Fibroblast of skin of right quadriceps (primary cell): ENCODE measurements at places on chromosomes 7 and 10.

DNA sequence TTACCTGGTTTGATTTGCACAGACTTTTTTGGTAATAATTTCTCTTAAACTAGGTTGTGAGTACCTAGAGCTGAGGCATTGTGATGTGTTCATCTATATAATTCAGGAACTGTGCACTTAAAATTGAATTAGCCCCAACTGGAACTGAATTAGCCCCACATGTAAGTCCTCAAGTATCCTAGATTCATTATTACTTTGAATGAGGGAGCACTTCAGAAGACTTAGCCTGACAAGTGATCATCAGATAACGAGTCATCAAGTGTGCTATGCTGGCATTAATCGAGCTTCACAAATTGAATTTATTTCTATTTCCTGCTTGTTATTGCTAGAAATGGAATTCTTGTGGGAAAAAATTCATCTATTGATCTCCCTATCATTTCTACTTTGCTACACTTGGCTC, 323.4 kb upstream of the SEMA3D start:
- DNase-seq, result no peak

DNA sequence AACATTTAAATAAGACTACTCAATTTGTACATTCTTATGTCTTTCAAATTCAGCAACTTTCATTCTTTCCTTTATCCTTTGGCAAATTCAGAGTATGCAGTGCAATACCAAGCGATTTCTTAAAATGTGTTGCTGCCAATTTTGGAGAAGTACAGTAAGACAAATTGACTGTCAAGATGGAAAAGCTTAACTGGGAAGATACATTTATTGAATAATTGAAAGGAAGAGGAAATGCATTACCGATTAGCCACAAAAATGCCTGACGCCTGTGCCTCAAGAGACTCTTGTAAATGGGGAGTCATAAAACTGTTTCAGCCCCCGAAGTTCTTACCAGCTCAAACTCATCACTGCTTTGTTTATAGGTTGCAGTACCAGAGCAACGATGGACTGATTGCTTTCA, 373.3 kb upstream of the GALNT17 start:
- DNase-seq, result peak; percentile 36

DNA sequence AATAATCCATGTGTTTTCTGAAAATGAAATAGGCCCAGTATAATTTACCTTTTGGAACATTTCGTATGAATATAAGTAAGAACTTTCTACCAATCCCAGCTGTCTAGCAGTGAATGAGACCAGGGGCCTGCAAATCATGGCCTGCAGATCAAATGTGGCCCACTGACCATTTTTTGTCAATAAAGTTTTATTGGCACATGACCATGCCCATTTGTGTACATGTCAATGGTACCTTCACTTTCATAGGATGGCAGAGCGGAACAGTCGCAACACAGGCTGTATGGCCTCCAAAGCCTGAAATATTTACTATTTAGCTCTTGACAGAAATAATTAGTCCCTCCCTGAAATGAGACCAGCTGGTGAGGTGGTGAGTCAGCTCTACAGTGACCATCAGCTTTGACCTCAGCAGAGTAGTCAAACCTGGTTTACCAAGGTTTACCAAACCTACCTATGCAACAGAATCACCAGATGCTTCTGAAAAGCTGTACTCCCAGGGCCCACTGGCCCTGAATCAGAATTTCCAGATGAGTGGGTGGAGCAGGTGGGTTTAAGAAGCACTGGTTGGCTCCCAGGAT, 13.8 kb upstream of the C10orf90 start:
- no peak for DNase-seq

DNA sequence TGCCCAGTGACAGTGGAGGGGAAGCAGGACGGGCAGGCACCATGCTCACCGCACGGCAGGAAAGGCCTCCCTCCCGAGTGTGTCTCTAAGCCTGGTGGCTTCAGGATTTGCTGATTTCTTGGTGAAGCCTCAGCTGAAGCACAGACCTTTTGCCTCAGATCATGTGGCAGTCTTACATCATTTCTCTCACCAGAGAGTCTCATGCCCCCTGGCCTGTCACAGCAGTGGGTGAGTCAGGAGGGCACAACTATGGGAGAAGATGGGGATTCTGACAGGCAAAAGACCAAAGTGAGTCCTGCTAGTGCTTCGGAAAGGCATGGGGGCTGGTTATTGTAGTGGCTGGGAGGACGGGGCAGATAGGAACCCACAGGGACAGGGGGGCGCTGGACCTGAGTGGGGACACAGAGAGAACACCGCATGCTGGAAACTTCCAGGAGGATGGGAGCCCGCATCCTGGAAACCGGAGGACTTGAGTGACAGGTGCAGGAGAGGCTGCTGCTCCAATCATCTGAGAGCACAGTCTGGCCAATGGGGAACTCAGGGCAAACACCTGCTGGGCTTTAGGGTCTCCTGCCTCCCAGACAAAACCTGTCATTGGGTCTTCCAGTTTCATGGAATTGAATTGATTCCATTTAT, 166.8 kb downstream of the ADARB2 start:
- no peak for DNase-seq

DNA sequence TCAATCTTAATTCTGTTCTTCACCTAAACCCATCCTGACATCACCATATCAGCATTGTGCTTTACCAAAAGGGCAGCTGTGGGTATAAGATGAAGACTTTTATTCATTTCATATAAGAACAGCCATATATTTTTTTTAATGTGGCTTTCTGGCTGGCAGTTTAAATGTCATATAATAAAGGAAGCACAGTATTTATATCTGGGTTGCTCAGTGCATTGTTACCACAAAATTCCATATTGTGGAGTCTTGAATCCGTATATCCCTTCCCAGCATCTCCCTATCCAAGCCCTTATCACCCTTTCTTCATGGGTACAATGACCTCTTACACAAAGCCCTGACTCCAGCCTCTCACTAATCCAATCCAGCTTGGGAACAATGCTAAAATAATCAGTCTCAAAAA, 125.8 kb downstream of the RAPGEF5 start:
- DNase-seq, result no peak

GRCh38 chr7:27302590-27302989, 60.0 kb downstream of the EVX1 start:
- DNase-seq, result no peak

DNA sequence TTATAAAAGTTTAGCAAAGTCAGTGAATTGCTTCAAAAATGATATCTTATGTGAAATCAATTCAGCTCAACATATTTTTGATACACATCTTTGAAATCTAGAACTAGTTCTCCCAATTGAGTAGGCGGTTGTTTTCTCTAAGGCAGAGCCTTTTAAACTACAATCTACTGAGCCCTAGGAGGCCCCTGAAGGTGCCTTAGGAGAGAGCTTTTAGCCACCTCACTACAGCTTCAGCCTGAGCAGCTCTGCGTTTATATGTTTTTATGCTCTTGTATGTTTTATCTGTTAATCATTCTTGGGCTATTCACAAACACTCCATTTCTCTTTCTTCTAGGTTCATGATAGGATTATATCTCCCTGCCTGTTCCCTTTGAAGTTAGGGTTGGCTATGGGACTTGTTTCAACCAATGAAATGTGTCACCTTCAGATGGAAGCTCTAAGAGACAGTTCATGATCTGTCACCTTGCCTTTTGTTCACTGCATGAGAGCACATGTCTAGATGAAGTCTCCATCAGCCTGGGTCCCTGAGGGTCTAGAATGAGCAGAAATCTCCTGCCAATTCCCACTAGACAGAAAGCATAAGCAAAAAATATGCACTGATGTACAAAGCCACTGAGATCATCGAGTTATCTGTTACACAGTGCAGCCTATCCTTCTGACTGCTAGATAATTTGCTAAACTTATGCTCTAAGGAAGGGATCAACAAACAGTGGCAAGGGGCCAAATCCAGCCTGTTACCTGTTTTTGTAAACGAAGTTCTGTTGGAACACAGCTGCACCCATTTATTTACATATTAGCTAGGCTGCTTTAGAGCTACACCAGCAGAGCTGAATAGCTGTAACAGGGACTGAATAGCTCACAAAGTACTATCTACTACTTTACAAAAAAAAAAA, 128.5 kb upstream of the CDK1 start:
- no peak for DNase-seq

GRCh38 chr7:46752881-46753366, 829.0 kb downstream of the TNS3 start:
- DNase-seq, result peak; percentile 97

DNA sequence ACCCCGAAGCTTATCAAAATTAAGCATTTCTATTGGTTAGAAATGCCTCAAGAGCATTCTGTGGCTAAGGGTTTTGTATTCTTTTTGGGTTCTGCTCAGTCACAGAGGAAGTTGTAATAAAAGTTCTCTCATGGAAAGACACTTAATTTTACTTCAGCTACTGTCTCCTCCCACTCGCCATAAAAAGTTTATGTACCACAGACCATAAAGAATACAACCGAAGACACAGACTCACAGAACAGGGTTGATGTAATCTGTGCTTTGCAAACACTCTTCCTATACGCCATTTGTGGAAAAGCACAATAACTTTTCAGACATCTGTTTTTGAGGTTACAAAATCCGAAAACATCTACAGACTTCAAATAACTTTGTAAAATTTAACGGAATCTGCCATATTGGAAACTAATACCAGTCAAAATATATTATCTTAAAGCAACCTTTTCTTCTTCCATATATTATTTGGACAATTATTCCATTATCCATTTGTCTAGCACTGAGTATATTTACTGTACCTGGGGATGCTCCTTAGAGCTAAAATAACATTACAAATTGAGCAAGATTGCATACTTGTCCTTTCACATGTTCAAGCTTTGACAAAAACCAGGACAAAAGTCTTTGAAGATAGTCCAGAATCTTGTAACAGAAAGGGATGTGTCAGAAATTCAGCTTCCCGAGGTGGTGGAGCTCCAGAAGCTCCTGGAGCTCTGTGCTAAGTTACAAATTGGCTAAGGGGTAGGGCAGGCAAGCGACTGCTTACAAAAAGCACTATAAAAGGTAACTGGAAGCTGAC, 219.0 kb upstream of the MEOX2 start:
- peak; percentile 31 for DNase-seq

- DNase-seq, result no peak
Observed at GRCh38 chr7:158074896-158075632, 512.6 kb downstream of the PTPRN2 start.

- DNase-seq, result peak; percentile 82
Observed at GRCh38 chr7:36291387-36292316, 98.0 kb upstream of the ANLN start.
